Esophagus squamous epithelium (tissue), 5 donors: ENCODE measurements at places on chromosomes 16 and 17.

DNA sequence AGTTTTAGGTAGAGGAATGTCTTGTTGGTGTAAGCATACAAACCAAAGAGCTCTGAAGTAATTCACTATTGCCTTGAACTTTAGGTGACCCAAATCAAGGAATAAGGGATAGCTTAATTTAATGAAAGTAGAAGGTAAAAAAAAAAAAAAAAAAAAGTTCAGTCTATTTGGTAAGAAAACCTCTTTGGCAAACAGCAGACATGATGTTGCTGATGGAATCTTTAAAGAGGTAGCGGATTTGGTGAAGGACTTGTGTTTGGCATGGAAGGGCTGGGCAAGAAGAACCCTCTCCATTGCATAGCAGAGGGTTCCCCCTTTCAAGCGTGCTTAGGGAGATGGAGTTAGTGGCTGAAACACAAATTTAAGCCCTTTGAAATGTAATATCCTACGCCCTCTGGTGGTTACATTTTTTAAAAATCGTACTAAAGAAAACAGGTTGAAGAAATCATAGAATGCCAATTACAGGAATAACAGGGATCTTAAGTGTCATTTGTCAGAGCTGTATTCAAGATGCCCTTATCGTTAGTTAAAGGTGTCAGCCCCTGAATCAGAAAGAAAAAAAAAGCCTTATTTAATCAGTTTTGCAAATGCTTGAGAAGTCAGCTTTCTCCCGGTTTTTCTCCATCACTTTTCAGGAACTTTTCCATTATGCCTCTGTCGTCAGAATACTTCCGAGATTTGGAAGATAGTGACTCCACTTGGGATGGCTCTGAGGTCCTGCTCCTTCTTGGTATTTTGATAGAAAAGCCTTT, 383.1 kb downstream of the KCNJ2 start:
- DNase-seq, result no peak

DNA sequence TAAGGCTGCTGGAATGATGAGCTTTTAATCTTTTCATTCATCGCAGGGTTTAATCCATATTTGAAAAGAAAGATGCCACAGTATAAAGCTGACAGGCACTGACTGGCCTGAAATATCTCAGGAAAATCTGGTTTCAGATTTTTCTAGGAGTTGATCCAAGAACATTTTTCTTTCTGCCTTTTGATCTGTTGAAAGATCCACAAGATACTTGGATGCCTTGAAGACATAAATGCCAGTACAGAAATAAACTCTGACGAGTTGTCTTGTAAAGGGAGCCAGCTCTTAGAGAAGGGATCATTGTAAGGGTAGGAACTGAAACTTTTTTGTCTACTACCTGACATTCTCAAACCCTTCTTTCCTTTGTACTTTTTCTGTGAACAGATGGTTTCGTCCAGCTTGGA, 25.4 kb upstream of the KRT20 start:
- DNase-seq, result no peak

GRCh38 chr16:1743376-1744337, 27.7 kb downstream of the NME3 start:
- DNase-seq, result no peak

- no peak for DNase-seq
Observed at GRCh38 chr17:74756891-74757290, 8.5 kb downstream of the NHERF1 start.

DNA sequence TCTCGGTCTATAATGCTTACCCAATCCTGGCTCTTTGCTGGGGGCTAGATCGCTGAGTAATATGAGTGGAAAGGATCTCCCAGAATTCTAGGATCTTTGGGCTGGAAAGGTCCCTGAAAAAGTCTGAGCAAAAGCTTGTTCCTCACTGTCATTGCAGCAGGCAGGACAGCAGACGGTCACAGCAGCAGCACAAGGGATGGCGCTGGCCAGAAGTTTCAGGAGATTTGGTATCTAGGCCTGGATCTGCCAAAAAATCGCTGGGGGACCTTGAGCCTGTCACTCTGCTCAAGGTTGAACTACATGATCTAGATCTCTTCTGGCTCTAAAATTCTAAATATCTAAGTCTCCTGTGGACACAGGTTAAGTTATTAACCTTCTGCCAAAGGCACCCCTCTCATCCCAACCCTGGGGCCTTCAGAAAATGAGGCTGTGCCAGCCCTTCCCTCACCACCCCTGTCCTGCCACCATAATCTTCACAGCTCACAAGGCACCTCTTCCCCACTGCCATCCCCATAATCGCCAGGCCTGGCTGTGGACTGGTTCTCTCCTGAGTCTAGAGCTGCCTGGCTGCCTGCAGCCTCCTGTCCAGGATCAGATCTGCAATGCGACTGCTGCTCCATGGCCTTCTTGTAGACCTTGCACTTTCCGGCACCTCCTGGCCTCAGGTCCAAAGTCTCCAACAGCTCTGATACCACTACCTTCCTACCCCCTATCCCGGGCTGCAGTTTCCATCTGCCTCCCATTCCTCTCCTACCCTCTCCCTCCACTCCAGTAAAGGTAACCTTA, 10.2 kb downstream of the MYO18A start:
- no peak for DNase-seq
